Fibroblast of the aortic adventitia (primary cell): ENCODE measurements at places on chromosomes 13 and 19. TPM values are rescaled to one million over a fixed set of nuclear protein-coding genes. Genes with fewer than 3 reads are reported as not detected.

The SLAIN1 gene
- total RNA-seq, result 0.72 TPM in 1 of 2 replicates, not detected in the other

The LSM4 gene
- total RNA-seq, result 113 and 119 TPM in 2 replicates

The IZUMO4 gene
- total RNA-seq, result 0.16 and 1.4 TPM in 2 replicates

The CYP2A6 gene
- total RNA-seq, result not detected in 2 replicates

The SLC46A3 gene
- 3.4 TPM in 2 replicates for total RNA-seq

The CNFN gene
- not detected in 2 replicates for total RNA-seq

DNA sequence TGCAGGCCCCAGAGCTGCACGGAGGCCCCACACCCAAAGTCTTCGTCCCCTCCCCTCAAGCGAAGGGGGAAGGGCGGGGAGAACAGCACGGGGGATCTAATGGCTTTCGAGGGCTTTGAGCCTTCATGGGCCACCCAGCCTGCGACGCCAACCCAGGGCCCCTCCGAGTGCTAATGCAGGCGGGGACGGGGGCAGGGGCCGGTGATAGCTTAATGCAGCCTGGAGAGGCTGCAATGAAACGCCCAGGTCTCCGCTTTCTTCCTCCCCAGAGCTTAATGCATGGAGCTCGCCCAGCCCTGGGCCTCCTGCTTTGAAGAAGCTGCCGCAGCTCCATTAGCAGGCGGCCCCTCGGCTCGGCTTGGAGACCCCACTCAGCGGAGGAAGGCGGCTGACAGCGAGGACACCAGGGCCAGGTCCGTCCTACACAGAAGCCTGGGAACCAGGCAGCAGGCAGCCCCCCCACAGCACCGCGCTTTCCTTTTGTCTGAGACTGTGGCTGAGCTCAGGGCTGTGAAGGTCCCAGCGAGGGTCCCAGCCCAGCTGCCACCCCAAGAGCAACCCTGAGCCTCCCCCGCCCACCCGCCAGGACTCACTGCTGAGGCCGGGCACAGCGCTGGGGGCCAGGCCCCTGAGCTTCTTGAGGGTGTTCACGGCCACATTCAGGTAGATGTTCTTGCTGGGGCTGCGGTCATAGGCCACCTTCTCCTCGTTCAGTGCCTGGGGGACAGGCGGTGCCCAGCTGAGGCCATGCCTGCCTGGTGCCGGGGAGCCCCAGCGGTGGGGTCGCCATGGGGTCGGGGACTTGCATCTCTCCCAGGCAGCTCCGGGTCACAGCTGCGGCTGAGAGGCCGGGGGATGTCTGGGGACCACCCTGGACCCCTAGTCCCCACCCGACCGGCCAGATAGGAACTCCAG, 7.5 kb upstream of the ATP8B3 start:
- DNase-seq, result no peak

DNA sequence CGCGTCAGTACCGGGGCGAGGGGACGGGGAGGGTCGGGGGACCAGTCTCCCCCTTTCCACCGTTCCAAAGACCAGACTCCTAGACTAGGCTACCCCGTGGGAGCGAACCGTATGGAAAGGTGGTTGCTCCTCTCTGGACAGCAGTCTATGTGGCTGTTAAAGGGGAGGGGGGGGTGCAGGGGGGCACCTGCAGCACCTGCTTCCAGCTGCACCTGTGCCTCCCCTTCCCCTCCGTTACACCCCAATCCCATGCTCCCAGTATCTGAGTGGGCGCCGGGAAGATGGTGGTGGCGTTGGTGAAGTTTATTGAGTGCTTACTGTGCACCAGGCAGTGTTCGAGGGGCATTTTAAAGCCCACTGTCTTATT, 557 bp downstream of the ZNF524 start:
- DNase-seq, result no peak

GRCh38 chr13:83325125-83325853, 557.0 kb downstream of the SLITRK1 start:
- peak; percentile 73 for DNase-seq

GRCh38 chr13:38341149-38341692, 8.4 kb upstream of the UFM1 start:
- no peak for DNase-seq

GRCh38 chr13:51739027-51739764, 64.8 kb downstream of the DHRS12 start:
- no peak for DNase-seq

DNA sequence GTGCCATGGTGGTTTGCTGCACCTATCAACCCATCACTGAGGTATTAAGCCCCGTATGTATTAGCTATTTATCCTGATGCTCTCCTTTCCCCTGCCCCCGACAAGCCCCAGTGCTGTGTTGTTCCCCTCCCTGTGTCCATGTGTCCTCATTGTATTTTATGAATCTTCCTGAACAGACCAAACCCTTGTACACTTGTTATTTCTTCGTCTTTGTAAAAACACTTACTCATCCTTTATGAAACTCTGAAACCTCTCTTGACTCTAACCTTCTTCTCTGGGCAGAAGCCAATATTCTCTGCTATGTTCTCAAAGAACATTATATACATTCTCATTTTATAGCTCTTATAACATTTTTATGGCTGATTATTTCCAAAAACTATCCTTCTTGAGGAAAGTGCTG, 746.9 kb downstream of the EFNB2 start:
- no peak for DNase-seq

GRCh38 chr13:91721413-91721812, 323.0 kb downstream of the GPC5 start:
- DNase-seq, result no peak

DNA sequence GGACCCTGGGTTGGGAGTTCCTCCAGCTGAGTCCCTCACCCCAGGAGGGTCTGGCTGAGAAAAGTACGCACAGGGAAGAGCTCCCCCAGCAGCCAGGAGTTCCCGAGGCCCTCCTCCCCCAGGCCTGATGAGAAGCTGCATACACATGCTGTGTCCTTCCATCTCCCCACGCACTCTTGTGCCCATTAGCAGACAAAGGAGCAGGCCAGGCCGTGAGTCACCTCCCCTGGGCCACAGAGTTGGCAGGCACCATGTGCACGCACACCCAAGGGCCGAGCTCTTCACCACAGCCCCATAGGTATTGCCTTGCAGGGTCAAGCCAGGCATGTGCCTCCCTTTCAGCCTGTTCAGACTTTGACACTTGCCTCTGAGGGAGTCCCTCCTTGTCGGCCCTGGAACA, 17.5 kb downstream of the MAU2 start:
- DNase-seq, result peak; percentile 83

DNA sequence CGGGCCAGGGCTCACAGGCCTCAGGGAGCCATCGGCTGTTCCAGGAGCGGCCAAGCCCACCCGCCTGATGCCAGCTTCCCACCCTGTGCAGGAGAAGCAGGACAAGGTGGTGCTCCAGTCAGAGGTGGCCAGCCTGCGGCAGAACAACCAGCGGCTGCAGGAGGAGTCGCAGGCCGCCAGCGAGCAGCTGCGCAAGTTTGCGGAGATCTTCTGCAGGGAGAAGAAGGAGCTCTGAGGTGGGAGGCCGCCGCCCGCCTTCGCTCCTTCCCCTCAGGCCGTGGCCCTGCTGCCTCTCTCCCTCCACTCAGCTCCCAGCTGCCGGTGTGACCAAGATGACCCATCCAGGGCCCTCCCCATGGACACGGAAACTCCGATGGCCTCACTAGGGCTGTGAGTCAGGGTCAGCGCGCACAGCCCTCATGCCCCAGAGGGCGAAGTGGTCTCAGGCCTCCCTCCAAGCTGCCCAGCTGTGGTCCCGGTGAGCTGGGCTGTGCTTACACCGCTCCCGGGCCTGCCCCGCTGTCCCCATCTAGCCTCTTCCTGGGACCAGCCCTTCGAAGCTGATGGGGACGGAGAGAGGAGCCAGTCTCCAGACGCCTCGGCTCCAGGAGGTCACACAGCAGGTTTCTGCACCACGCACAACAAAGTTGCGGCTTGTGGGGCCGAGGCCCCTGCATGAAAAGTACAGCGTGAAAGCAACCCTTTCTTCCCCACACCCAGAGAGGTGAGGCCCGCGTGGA, 17.8 kb downstream of the DPF1 start:
- DNase-seq, result no peak

DNA sequence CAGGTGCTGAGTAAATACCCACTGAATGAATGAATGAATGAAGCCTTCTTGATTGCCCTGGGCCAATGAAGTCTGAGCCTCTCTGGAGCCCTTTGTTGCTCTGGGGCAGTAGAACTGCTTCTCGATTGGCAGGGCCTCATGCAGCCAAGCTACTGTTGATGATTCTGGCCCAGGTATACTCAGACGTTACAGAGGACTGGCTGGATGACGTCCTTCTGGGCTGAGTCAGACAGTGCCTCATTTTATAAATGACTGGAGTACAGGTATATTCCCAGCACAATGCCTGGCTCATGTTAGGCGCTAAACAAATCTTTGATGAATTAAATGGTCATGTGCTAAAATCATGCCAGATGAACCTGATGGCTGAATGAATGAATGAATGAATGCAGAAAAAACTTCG, 243.8 kb upstream of the MAB21L1 start:
- DNase-seq, result no peak

DNA sequence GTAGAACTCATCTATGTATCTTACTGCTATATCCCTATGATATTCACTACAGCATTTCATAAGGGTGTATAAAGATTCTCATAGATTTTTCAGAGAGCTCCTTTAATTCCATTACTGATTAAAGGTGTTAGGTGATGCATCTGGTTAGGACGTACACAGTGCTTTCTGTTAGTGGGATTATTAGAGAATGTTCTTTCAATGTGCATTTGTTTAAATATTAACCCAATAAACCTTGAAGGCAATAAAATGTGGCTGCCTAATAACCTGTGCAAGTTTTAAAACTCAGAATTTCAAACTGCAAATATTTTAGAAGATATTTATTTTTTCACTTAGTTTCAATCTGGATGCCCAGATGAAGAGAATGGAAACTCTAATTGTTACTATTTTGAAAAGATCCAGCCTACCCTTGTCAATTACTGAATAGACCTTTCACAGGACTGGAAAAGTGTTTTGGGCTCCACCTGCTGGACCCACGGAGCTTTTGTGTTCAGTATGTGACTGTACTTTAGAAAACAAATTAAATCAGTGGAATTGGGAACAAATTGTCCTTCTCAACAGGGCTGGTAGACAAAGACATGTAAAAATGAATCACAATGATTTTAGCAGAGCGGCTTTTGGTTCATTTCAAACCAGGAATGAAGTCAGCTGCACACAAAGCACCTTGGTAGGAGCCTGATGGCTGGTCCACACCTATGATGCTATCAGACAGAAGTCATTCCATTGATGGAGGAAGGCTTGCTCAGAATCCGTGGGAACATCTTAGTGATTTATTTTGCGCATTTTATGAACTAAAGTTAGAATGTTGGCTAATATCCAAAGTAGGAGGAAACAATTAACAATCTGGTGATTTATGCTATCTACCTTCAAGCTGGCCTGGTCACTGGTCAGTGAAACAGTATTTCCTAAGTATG, 89.4 kb upstream of the RAP2A start:
- DNase-seq, result peak; percentile 76

GRCh38 chr19:50377517-50377916, 1.3 kb downstream of the NR1H2 start:
- DNase-seq, result no peak

GRCh38 chr13:67226696-67227095, 3.4 kb downstream of the PCDH9 start:
- DNase-seq, result no peak

GRCh38 chr13:114062754-114063153, 69.7 kb downstream of the RASA3 start:
- no peak for DNase-seq

DNA sequence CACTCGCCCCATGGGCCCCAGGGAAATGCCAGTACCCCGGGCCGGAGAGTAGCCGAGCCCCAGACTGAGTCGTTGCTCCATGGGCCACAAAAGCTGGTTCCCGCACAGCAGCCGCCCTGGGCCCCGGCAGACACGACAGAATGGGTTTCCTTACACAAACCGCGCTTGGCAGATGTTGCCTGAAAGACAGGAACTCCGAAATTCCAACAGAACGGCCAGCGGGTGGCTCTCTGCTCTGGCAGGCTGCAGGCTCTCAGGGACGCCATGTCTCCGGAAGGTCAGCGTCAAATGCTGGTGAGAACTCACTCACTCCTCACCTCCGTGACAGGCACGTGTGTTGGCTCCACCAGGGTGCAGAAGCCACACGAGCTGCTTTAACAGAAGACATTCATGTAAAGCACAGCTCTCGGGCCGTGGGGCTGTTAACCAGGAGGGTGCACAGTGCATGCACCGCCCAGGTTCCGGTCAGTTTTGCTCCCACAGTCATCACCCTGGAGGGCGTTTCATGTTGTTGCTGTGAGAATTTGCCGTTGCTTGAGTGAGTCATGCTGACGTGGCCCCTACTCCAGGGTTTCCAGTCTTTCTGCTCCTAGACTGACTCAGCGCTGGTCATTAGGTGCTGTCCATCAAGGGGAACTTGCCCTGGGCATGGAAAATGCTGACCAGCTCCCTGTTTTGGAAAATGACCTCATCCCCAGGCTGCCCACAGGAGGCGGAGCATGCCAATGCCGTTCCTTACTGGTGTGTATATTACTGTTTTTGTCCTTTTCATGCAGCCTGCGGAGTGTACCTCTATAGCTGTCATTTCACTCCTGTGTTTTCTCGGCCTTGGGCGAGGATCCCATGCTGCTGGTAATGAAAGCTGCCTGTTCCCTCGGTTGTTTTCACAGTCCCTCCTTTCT, 44.8 kb downstream of the ANKRD10 start:
- DNase-seq, result peak; percentile 100

DNA sequence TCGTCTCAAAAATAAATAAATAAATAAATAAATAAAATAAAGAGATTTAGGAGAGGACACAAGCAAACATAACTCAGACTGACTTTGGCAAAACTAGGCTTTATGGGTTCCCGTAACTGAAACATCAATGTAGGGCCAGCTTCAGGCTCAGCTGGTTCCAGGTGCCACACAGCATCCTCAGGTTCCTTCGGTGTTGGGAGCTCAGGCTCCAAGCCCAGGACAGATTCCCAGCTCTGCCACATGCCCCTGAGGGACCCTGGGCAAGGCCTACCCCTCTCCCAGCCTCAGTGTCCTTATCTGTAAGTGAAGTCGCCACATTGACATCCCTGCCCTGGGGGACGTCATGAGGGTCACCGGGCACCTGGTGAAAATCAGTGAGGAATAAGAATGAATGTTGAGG, 18.7 kb downstream of the MISP start:
- no peak for DNase-seq

GRCh38 chr19:2289714-2290435, 7.9 kb upstream of the PEAK3 start:
- DNase-seq, result no peak

DNA sequence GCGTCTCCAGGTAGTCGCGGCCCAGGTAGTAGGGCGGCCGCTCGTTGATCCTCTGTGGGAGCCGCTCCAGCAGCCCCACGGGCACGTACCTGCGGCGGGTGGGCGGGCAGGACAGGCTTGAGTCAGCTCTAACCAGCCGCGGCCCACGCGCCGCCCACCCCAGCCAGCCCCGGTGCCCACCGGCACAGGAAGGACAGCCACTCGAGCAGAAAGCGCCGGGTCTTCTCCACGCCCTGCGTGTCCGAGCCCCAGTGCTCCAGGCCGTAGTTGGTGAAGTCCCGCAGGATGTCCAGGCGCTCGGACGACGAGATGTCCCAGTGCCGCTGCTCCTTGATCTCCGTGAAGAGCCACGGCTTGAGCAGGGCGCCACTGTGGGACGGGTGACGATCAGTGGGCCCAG, 877 bp upstream of the PRR22 start:
- no peak for DNase-seq
